Fibroblast of lung (primary cell): ENCODE measurements at places on chromosomes 7 and 10. TPM values are rescaled to one million over a fixed set of nuclear protein-coding genes. Genes with fewer than 3 reads are reported as not detected.
A peak's percentile ranks its signal among the peaks of the same experiment; 100 is the strongest.

ZNF511 gene
- 23.6 and 27.7 TPM in 2 replicates for total RNA-seq

AEBP1 gene
- 116 and 133 TPM in 2 replicates for total RNA-seq

DNA sequence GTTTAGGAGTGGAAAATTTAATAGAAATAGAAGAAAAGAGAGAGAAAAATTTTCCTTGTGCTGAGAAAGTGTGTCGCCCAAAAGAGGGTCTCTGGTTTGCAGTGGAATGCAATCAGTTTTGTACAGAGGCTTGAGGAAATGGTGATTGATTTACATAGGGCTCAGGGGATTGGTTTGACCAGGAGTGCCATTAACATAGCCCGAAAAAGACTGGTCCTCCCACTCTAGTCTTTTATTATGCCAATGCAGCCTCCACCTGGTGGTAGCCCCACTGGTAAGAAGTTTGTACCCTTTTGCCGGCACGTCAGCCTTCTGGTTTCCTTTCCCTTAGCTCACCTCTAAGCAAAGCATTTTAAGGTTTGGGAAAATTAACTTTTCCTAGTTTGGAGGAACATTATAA lies 885.3 kb downstream of the XPNPEP1 start:
- no peak for DNase-seq

DNA sequence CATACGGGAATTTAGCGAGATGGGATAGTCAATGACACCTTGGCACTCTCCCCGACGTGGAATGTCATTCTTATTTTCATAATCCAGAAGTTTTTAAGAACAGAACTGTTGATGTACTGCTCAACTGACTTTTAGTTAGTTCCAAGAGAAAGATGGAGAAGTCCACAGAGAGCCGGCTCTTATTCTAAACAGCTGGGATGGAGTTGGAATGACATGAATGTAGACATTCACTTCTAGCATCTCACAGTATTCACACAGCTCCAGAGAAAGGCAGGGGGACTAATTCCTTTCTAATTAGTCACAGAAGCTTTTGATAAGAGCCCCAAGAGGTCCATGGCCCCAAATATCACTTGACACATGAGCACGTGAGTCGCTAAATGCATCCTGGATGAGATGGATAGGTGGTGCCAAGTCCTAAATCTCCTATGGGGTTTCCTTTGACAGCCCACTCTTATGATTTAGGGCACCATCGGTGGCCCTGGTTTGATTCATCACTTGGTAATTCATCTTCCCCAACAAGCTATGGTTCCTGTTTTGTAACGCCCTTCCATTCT lies 420.3 kb upstream of the AUTS2 start:
- peak; percentile 78 for DNase-seq

GRCh38 chr7:111492234-111492633 lies 70.1 kb downstream of the IMMP2L start:
- no peak for DNase-seq

- DNase-seq, result no peak
These were observed 174.4 kb downstream of the MDFIC start for GRCh38 chr7:115096262-115096661.

- DNase-seq, result no peak
These were observed 166.6 kb upstream of the KLF14 start for GRCh38 chr7:130900471-130901076.
